Prostate gland (tissue), 2 donors: ENCODE measurements at places on chromosomes 7 and 10. TPM values are rescaled to one million over a fixed set of nuclear protein-coding genes. Genes with fewer than 3 reads are reported as not detected.

GRCh38 chr10:33565231-33565630 lies 230.8 kb upstream of the NRP1 start:
- no peak for DNase-seq

GRCh38 chr10:19325581-19325980 lies 277.0 kb downstream of the MALRD1 start:
- no peak for DNase-seq

The NEUROG3 gene
- total RNA-seq: not detected

GRCh38 chr10:66931340-66931948 lies 5.6 kb downstream of the LRRTM3 start:
- DNase-seq: peak; percentile 8
